ENCODE measurements at places on chromosomes 4 and X. TPM values are rescaled to one million over a fixed set of nuclear protein-coding genes. Genes with fewer than 3 reads are reported as not detected.

CITED1 gene
- 3.2 TPM for total RNA-seq

- DNase-seq: no peak
These were observed 56.6 kb downstream of the PDLIM5 start for GRCh38 chr4:94508296-94508695.

GRCh38 chrX:119231936-119232445 lies 4.1 kb upstream of the PGRMC1 start:
- DNase-seq: no peak

UGT2B17 gene
- not detected for total RNA-seq

CENPVL1 gene
- total RNA-seq: not detected

PCDH10 gene
- total RNA-seq: 10.8 TPM

- no peak for DNase-seq
These were observed 20.8 kb upstream of the TMEM185A start for GRCh38 chrX:149652232-149652981.

TEX13B gene
- not detected for total RNA-seq

GRCh38 chr4:14095831-14096230 lies 468.3 kb upstream of the BOD1L1 start:
- DNase-seq: no peak

Data from endothelial cell (in vitro differentiated cells).